ENCODE measurements at places on chromosomes 2 and 18. TPM values are rescaled to one million over a fixed set of nuclear protein-coding genes. Genes with fewer than 3 reads are reported as not detected.

DNA sequence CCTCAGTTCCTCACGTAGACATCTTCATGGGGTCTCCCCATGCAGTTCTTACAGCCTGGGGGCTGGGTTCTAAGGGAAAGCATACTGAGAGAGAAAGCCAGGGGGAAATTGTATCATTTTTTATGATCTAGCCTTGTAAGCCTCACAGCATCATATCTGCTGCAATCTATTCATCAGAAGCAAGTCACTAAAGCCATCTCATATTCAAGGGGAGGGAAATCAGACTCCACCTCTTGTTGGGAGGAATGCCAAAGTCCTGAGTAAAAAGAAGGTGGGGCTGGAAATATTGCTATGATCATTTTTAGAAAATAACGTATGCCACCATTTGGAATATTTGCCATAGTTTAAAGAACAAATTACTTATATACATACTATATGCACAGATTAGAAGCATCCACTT lies 304.6 kb downstream of the TXNL1 start:
- no peak for DNase-seq

DNA sequence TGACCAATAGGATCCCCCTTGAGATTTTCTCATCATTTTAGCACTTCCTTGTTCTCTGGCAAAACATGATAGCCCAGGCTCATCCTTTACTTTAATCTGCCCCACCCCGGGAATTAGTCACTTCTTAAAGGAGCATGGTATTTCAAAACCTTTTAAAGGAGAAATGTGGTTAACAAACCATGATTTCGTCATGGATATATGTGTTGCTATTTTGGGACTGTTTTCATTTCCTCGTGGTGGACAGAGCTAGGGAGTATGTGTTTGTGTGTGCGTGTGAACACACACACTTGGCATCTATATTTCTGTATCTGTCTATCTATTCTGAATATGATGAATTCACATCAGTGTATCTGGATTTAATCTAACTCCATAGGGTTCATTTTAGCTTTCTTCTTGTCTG lies 128.1 kb downstream of the BIRC6 start:
- no peak for DNase-seq

DNA sequence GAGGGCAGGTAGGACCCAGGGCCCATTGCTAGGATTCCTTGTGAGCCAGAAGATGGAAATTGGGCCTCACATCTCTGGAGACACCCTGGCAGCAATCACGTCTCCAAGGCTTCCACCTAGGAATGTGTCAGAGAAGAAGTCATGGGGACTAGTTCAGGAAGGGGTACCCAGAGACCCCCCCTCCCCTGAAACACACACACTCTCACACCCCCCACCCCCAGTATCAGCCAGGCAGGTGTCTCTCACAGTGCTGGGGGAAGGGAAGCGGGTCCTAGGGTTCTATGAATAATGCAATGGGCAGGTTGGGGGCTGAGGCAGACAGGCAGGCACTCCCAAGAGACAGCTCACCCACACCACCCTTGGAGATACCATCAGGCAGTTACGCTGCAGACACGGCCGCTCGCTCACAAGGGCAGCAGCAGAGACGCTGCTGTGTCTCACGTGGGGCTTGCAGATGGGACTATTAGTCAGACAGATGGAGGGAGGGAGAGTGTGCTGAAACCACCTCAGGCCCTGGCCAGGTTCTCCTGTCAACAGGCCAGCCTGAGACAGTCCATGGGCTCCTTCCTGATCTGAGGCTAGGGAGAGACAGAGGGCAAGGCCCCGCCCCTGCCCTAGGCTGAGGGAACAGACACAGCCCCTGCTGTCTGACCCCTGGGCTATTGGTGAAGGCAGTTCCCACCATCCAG lies 134.6 kb downstream of the CYP26B1 start:
- DNase-seq = no peak

DNA sequence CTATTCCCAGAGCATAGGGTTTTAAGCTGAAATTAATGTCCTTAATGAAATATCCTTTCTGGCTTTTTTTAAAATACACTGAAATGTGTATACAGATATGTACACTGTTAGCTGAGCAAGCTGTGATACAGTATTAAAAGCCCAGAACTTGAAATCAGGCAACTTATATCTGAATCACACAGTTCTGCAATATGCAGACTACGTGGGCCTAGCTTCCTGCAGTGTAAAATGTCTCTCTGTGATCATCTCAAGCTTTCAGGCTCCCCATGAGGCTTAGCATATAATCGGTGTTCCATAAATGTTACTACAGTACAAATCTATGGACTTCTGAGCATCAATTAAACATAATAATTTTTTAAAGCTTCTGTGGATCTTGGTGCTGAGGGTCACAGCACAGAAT lies 8.2 kb downstream of the FBXO15 start:
- no peak for DNase-seq

DNA sequence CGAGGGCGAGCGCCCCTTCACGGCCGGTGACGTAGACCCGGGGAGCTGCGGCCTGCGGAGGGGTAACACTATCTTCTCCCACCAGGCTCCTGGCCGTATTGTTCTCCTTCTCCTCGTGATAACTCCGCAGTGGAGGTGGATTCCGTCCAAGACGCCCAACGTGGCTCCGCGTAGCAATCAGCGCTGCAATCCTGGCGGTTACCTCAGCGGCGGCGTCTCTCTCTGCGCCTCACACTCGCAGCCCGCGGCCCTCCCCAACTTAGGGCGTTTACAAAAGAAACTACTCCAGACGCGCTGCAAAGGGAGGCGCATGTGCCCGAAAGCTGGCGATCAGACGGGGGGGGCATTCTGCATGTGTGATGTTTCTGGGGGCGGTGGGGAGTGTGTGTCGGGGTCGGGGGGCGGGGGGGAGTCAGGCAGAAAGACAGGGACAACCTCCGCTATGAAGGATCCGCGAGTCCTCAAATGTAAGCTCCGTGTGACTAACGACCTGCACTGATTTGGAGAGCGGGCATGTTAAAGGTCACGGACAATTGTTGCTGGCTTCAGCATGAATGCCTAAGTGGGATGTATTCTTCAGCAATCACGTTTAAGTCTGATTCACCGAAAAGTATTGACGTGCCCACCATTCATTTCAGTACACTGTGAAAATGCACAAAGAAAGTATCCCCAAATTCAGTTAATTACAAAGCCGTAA lies 1.3 kb upstream of the ZNF516 start:
- peak; percentile 80 for DNase-seq

GRCh38 chr2:196234672-196235071 lies 63.3 kb upstream of the STK17B start:
- no peak for DNase-seq

DNA sequence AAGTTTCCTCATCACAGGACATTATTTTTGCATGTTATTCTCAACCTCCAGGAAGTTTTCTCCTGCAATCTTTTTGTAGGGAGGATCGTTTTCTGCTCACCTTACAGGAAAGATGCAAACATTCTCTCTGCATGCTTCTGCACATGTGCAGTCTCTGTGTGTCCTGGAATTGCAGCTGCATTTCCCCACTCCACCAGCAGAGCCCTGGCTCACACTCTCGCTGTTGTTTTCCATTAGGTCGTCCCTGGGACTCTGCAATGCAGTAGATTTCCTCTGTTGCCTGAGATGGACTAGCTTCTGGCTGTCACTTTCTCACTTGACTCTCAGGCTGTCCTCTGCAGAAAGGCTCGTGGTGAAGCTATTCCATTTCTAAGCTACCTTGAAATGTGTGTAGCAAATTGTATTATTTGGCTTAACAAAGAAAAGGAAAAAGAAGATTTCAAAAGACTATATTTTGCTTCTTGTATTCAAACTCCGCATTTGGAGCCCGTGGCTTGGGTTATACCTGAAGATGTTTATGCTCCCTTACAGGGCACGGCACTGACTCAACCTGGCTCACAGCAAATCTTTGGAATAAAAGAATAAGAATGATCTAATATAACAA lies 346.7 kb downstream of the RAD51AP2 start:
- no peak for DNase-seq

DNA sequence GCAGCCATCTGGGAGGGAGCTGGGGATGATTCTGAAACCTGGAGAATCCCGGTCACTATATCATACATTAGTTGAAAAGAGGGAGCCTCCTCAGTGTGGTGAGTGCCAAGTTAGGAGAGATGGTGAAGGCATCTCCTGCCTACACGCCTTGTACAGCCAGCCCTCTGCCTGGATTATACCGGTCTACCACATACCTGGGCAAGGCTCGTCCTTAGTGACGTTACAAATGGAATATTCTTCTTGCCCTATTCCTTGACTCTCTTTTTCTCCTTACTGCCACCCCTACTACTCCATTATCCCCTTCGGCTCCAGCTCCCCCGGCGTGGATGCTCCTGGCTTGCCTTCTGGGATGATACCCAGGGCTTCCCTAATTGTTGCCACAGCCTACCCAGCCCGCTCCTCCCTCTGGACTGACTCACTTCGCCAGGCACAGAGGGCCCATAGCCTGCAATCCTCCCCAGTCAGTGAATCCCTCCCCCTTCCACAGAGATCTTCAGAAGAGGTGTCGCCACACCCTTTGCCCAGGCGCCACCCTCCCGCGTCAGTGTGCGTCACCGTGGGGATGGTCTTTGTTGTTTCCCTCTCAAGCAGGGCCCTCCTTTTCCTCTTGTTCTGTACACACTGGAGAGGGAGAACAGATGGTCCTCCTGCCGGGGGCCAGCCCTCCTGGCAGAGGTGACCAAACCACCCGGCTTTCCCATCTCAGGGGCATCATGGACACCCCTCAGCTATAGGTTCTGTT lies 115.2 kb upstream of the EPAS1 start:
- DNase-seq = no peak

DNA sequence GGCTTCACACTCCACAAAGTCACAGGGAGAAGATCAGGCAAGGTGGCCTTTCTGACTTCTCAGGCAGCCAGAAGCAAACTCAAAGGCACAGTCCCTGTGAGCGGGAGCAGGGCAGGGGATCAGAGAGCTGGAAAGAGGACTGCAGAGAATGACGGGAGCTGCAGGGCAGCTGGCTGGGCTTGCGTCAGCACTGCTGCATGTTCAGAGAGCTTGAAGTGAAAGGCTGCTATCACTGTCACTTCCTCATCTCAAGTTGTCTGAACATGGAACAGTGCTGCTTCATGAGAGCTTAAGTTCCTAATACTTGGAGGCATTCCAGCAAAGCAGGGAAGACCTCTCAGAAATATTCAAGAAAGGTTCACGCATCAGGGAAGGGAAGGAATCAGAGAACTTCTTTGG lies 20.4 kb downstream of the TGFBRAP1 start:
- peak; percentile 36 for DNase-seq

DNA sequence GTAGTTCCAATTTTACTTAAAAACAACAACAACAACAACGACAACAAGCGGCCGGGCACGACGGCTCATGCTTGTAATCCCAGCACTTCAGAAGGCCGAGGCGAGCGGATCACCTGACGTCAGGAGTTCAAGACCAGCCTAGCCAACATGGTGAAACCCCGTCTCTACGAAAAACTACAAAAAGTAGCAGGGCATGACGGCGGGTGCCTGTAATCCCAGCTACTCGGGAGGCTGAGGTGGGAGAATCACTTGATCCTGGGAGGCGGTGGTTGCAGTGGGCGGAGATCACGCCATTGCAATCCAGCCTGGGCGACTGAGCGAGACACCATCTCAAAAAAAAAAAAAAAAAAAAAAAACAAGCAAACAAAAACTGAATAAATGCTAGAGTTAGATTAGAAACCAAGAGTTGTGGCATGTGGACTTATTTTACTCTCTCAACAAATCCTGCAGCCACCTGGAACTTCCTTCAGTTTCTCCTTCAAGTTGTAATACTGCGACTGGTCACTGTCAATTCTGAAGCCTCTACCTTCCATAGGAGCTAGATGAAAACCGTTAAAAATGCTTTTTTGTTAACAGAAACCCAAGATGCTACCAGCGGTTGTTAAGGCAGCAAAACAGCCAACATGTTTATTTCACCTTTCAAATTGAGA lies 1.3 kb downstream of the ATP5F1A start:
- no peak for DNase-seq

GRCh38 chr2:221850076-221850475 lies 278.0 kb upstream of the EPHA4 start:
- no peak for DNase-seq

- DNase-seq = no peak
These were observed 49.0 kb downstream of the FBLN7 start for GRCh38 chr2:112187046-112187715.

- DNase-seq = peak; percentile 80
These were observed 32.9 kb upstream of the INHBB start for GRCh38 chr2:120312860-120313694.

DNA sequence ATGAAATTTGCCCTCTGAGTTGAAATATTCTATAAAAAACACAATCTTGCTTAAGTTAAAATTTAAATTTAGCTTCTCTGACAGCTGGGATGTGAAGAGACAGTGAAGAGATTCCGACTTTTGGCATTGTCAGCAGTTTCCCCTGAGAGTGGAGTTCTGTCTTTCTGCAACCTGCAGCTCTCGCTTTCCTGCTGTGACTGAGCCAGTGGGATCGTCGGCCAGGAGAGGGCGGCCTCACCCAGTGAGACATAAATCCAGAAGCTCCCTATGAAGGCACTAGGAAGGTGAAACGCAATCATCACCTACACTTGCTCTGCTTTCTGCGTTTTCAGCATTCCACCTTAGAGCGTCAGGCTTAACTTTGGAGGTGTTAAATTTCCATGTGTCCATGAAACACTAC lies 75.4 kb upstream of the HNMT start:
- no peak for DNase-seq

DNA sequence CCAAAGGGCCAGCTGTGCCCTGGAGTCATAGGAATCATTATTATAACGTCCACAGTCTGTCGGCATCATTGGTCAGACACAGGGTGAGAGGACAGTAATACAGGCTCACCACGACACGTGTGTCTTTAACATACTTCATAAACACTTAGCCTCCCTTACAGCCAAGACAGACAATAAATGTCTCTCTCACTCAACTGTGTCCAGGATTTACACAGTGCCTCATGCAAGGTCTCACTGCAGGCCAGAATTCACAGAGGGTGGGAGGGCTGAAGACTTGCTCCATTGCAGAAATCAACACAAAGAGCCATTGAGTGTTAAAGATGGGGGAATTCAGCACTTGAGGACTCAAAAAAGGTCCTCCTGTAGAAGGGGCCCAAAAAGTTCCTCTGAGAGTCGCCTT lies 210.5 kb downstream of the BCL2 start:
- no peak for DNase-seq

GRCh38 chr2:177649568-177650518 lies 257.3 kb downstream of the AGPS start:
- DNase-seq = no peak

GRCh38 chr2:68689553-68690537 lies 44.8 kb upstream of the ARHGAP25 start:
- DNase-seq = no peak

- no peak for DNase-seq
These were observed 32.7 kb downstream of the MOB4 start for GRCh38 chr2:197548582-197548981.

GRCh38 chr2:134527381-134527780 lies 191.4 kb downstream of the TMEM163 start:
- no peak for DNase-seq

Gene TEX44
- not detected for total RNA-seq

Gene MAP3K19
- not detected for total RNA-seq

Gene PRSS56
- not detected for total RNA-seq

Gene CHAC2
- total RNA-seq = 3.3 TPM

Gene MDH1B
- total RNA-seq = 0.50 TPM

Gene CIDEA
- 11.4 TPM for total RNA-seq

Gene AMER3
- total RNA-seq = not detected

Measured in left cardiac atrium (tissue), 4 donors.